ENCODE measurements at places on chromosomes 4 and X.

- DNase-seq: no peak
Observed at GRCh38 chrX:68895778-68896177, 67.0 kb downstream of the EFNB1 start.

- no peak for DNase-seq
Observed at GRCh38 chrX:124769166-124769565, 422.8 kb downstream of the SH2D1A start.

- DNase-seq: no peak
Observed at GRCh38 chr4:147423229-147423628, 57.7 kb upstream of the EDNRA start.

- no peak for DNase-seq
Observed at GRCh38 chrX:119999087-119999634, 55.6 kb upstream of the NKAP start.

DNA sequence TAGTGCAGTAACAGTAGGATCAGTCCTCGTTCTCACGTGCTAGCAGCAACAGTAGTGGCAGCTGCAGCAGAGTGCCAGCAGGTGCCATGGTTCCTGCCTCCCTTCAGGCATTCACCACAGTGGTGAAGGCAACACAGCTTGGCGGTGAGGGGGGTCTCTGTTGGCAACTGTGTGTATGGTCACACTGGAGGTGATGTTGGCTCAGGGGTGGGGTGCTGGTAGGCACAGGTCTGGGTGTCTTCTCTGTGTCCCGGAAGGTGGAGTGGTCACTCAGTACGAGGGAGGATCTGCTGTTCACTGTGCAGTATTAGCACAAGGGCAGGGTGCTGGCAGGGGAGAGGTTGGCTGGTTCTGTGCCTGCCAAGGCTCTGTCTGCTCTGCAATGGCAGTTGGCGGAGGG is 671.8 kb downstream of the CCSER1 start:
- DNase-seq: no peak

DNA sequence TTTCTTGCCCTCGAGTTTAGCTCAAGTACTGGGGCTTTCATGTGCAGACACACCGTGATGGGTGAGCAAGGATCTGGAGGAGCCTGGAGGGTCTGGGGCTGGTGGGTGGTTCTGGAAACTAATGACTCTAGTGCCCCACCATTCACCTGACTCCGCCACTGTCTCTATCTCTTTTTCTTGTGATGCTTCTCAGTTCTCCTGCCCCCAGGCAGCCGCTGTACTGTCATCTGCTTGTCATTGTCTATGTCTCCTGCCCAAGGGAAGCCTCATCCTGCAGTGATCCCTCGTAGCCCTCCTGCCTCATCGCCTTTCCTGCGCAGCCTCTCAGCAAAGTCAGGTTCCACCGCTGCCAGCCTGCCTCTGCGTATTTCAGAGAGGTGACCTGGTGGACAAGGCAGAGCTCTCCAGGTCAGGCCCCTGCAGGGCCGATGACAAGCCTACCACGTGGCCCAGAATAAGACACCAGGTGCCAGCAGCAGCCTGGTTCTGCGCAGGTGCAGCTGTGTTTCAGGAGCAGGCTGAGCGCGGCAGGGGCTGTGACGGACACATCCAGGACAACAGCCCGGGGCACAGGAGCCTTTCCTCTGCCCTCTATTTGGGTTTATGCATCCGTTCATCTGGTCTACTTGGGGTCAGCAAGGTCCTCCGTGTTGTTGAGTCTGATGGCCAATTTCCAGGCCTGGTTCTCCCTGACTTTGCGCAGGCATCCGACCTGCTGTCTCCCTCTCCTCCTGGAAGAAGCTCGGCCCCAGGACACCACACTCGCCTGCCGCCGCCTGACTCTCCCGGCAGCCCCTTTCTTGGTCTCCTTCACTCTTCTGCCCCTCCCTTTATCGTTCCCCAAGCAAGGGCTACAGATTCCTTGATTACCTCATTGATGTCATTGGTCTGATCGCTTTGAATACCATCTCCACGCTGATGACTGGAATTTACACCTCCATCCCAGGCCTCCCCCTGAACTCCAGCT is 30.9 kb upstream of the CDKN2AIP start:
- DNase-seq: no peak

- DNase-seq: no peak
Observed at GRCh38 chr4:37889849-37890800, 759 bp upstream of the TBC1D1 start.

GRCh38 chr4:125582302-125582701 is 267.5 kb downstream of the FAT4 start:
- DNase-seq: no peak

- DNase-seq: no peak
Observed at GRCh38 chr4:42724451-42724850, 67.5 kb upstream of the ATP8A1 start.

GRCh38 chr4:139933541-139933940 is 220.4 kb downstream of the MAML3 start:
- no peak for DNase-seq

DNA sequence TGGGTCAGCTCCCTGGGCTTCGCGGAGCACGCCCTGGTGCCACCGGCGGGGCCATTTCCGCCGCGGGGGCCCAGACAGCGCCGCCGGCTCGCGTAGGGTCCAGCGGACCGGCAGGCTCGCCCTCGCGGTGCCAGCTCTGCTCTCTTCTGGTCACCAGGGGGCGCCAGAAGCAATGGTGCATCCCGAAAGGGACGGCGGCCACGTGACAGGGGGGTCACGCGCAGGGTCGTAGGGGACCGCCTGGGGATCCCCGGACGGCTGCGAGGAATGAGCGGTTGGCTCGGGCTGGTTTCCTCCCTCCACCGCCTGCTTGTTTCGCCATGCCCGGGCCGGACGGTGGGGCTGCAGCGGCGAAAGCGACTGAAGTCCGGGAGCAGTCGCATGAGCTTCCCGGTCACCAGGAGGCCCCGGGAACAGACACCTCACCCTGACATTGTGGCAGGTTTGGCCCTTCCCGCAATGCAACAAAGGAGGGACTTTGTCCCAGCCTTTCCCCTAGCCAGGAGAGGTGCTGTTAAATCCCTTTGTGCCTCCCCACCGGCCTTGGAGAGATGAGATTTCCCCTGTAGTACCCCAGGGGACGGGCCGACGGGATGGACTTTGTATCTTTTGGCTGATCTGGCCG is 15.8 kb downstream of the ZCCHC12 start:
- peak; percentile 68 for DNase-seq

DNA sequence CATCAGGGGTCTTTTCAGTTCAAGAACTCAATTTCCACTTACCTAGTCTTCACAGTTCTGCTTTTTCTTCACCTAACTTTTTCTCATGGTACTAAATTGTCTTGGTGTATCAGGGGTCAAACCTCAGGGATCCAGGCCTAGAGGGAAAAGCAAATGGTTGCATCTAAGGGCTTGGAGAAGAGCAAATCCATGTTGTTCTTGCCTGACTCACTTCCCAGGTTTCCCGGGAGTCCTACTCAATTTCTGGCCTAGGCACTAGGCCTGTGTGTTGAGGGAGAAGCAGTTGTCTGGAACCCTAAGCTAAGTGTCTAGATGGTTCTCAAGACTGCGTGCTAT is 191.9 kb upstream of the STK26 start:
- DNase-seq: no peak

- DNase-seq: no peak
Observed at GRCh38 chr4:153023139-153023538, 87.0 kb downstream of the FHDC1 start.

- no peak for DNase-seq
Observed at GRCh38 chr4:186400676-186401075, 134.7 kb downstream of the F11 start.

DNA sequence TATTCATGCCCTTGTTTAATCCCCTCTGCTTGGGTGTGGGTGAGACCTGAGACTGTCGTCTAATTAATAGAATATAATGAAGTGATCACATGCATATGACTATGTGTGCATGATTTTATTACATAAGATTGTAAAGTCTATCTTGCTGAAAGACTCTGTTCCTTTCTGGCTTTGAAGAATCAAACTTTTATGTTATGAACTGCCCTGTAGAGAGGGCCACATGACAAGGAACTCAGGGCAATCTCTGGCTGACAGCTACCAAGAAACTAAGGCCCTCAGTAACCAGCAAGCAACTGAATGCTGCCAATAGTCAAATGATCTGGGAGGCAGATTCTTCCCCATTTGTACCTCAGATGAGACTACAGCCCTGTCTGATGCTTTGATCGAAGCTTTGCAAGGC is 13.5 kb downstream of the TSPAN7 start:
- no peak for DNase-seq

DNA sequence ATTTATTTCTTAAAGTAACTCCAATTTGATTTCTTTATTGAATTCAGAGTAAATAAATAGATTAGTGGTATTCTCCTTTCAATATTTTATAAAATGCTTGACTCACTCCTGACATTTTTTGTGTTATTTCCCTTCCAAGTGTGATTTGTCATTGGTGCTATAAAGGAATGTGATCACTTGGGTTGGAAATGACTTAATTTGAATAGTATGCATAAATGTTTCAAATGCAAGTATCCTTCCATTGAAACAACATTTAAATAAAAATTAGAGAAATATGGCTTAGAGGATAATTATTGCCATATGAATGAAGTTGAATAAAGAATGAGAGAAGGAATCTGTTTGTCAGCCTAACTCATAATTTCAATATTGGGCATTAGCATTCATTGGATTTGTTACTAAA is 182.7 kb downstream of the PABPC4L start:
- no peak for DNase-seq

GRCh38 chr4:7240306-7240705 is 48.0 kb downstream of the SORCS2 start:
- no peak for DNase-seq

- DNase-seq: no peak
Observed at GRCh38 chrX:3362956-3363355, 16.5 kb upstream of the MXRA5 start.

- DNase-seq: no peak
Observed at GRCh38 chr4:78484574-78484973, 67.0 kb upstream of the ANXA3 start.

DNA sequence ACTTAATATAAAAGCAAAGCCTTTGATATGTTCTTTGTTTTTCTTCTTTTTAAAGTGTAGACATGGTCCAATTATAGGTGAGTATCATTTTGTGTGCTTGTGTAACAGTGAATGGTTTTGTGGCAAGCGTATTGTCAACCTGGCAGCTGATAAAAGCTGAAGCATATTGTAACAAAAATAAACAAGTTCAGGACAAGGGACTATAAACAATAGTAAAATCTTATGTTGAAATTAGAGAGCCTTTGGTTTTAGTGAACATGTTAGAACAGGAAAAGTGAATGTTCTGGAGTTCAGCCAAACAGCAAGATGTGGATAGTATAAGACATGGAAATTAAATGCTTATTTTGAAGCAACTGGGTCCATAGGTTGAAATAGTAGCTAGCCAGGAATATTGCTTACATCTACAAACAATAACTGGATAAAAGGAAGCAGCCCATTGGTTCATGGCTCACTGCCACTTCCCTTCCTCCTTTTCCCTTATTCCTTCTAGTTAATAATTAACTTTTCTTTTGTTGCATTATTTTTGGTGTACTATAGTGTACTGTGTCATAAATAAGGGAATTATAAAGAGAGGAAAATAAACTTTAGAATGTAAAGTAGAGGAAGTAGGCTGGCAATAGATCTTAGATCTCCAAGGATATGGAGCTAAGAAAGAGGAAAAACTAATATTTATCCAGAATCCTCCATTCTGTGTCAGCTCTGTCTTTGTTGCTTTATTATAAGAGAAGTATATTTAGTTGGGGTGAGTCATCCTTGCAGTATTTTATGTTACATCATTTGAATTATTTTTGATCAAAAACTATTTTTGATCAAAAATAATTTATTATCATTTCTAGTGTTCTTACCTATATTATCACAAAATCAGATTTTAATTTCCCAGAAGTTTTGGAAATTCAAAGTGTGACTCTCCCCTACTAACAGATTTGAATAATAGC is 65.6 kb downstream of the MRPL1 start:
- no peak for DNase-seq

DNA sequence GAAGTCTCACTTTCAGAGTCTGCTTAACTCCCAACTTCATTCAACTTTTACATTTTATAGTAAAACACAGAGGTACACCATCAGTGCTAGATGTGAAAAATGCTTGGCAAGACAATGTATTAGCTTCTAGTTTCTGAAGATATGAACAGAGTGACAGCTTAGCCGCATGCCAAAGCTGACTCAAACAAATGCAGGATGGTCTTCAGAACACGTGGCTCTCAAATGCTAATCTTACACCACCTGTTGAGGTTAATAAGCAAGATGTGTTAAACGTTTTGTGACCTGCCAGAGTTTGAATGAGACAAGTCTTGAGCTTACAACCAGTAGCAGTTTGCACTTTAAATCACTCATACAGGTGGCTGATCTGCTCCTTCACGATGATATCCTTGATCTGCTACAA is 18.9 kb upstream of the GPM6B start:
- DNase-seq: no peak

DNA sequence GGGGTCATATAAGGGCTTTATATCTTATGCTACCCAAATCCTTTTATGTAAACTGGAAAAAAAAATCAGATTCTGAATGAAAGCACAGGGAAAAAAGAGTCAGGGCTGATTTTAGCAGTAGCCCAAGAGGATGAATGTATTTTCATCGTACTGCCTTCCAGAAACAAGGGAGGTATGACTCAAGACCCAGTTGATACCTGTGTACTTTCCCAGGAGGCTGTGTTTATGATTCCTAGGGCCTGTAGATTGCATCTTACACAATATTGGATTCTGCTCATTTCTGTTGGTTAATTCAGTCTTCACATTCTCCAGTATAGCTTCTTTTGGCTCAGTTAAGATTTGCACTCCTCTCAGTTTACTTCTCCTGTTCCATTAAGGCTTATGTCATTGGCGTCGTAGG is 127.9 kb upstream of the LIMCH1 start:
- DNase-seq: no peak

- DNase-seq: no peak
Observed at GRCh38 chr4:186570193-186570996, 15.0 kb upstream of the MTNR1A start.

GRCh38 chrX:119885554-119886428 is 9.9 kb upstream of the AKAP14 start:
- DNase-seq: peak; percentile 21

DNA sequence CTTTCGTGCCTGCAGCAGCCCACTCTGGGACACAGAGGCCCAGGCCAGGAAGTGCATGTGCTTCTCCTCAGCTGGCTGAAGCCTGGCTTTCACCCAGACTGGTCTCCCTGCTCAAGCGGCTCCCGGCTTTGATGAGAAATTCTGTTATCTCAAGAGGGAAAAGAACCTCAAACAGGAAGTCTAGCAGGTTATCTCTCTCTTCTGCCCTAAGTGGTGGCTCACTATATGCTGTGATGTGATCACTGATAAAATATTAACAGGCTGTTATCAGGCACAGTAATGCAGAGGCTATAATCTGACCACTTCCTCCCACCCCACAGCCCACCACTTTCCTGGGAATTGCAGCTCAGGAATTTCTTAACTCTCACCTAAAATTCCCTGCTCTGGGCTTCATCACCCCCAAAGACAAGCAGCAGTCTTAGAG is 13.3 kb downstream of the CLDN2 start:
- no peak for DNase-seq

DNA sequence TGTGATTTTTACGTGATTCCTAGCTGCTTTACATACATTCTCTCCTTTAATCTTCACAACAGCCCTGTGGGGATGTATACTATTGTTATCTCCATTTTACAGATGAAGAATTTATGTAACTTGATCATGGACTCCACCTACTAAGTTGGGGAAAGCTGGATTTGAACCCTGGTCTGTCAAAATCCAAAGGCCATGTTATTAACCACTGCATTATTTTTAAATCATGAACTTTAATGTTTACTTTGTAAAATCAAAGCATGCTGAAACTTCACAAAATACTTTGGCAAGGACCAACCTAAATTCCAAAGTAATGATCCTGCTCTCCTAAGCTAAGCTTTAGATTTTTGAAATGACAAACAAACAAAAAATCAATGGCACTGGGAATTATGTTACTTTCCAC is 26.1 kb downstream of the FAM47E start:
- DNase-seq: no peak

GRCh38 chr4:73001885-73002284 is 67.6 kb downstream of the COX18 start:
- no peak for DNase-seq
